ENCODE measurements at places on chromosomes 5 and 9.

- no peak for DNase-seq
Observed at GRCh38 chr5:119022017-119022745, 33.8 kb upstream of the DTWD2 start.

DNA sequence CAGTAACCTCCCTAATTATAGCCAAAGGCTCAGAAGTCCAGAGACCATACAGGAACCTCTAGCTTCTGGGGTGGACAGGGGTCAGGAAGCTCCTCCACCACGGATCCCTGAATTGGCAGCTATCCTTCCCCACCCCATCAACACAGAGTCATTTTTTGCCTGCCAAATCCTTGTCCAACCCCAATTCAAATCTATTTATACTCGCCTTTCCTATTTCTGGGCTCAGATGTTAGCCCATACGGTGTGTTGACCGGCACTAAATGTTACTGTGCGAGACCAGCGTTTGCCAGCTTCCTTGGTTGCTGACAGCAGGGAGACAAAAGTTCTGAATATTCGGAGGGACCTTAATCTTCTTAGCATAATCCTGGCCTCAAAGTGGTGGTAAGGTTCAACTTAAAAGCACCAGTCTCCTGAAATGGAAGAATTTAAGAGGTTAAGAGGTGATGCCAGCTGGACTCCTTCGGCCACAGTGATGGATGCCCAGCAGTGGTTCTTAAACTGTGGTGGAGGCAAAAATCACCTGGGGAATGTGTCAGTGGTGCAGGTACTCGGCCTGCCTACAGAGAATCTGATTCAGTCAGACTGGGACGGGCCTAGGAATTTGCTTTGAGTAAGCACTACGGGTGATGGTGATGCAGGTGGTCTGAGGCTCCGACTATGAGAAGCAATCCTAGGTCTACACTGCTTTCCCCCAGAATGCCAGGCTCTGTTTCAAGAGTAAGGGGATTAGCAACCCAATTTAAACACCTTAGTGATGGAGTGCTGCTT lies 204.8 kb upstream of the MEF2C start:
- DNase-seq: no peak

- DNase-seq: no peak
Observed at GRCh38 chr5:43771611-43772031, 168.6 kb downstream of the NNT start.

GRCh38 chr5:143796125-143796524 lies 15.8 kb upstream of the HMHB1 start:
- DNase-seq: no peak

DNA sequence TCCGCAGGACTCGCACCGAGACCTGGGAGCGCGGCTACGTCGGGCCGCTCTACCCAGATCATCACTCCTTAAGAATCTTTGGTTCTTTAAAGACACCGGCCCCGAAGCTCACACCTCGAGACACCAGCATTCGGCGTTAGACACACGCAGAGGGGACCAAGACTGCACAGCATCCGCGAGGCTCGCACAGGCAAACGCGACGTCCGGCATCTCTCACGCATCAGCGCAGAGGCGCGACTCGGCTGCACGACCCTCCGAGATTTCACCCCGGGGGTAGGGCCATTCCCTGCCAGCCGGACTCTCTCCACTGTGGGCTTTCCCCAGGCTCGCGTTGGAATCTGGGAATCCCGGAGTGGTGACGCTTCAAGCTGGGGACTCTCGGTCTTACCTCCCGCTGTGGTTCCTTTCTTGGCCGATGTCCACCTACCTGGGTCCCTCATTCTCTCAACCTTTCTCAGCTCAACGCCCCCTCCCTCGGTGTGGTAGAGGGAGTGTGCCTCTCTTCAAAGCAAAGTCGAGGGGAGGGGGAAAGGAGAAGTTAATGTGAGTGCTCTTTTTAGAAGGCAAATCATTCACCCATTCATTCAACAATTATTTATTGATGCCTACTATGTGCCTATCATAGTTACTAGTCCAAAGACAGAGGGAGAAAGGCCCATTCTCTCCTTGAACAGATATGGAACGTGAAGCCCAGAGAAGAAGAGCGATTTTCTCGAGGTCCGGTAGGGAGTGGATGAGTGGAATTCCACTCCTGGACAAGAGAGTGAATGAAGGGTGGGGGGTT lies 1.3 kb upstream of the HAND1 start:
- no peak for DNase-seq

DNA sequence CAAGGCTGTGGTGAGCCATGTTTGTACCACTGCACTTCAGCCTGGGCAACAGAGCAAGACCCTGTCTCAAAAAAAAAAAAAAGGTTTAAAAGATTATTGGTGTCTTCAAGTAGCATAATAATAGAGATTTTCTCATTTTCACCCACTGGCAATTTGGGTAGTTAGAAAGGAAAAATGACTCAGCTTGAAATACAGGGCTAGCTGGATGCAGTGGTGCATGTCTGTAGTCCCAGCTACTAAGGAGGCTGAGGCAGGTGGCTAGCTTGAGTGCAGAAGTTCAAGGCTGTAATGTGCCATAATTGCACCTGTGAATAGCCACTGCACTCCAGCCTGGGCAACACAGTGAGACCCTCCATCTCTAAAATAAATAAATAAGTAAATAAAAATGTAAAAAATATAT lies 111.1 kb downstream of the ARRDC3 start:
- DNase-seq: no peak

DNA sequence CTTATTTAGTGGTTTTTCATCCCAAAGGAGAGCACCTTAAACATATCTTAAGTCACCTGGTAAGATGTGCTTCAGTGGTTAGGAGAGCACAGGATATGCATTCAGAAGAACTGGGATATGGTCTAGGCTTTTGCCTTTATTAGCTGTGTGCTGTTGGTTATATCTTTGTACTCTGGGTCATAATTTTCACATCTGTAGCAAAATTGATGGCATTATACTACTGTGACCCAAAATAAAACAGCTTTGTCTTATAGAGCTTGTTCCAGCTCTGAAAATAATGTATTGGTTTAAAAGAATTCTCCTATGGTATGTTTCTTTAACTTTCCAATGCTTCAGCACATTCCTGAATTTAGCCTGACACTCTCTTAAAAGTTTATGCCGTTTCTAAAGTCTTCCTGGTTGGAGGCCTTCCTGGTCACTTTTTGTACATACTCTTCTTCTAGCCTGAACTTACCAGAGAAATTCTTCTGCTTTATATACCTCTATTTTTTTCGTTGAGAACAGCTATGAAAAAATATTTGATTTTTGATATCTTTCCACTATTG lies 337.1 kb upstream of the MPDZ start:
- DNase-seq: no peak

GRCh38 chr5:105735704-105736103 lies 1935.0 kb downstream of the EFNA5 start:
- no peak for DNase-seq

DNA sequence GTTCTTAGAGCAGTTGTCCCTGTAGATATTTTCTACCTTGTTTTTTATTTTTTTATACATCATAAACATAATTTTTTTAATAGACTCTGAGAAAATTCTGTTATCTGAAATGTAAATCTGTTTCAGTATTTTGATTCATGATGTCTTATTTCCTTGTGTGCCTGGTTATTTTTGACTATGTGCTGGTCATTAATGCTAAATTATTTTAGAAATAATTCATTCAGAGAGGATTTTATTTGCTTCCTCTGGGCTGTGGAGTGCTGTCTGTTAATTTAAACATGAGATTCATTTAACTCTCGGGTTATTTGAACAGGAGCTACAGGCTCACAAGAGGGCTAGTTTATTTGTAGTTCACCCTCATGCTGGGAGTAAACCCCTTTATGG lies 124.3 kb upstream of the PITX1 start:
- DNase-seq: no peak

DNA sequence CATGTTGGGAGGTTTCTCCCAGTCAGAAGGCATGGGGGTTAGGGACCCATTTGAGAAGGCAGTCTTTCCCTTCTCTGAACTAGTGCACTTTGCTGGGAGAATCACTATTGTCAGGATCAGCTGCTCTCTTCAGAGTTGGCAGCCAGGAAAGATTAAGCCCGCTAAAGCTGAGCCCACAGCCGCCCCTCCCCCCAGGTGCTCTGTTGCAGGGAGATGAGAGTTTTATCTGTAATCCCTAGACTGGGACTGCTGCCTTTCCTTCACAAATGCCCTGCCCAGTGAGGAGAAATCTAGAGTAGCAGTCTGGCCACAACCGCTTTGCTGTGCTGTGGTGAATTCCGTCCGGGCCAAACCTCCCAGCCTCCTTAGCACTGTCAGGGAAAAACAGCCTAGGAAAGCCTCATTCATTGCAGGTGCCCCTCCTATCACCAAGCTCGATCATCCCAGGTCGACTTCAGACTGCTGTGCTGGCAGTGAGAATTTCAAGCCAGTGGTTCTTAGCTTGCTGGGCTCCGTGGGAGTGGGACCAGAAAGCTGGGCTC lies 69.8 kb downstream of the CNTLN start:
- no peak for DNase-seq

GRCh38 chr5:157818368-157818767 lies 40.6 kb downstream of the CLINT1 start:
- DNase-seq: no peak

DNA sequence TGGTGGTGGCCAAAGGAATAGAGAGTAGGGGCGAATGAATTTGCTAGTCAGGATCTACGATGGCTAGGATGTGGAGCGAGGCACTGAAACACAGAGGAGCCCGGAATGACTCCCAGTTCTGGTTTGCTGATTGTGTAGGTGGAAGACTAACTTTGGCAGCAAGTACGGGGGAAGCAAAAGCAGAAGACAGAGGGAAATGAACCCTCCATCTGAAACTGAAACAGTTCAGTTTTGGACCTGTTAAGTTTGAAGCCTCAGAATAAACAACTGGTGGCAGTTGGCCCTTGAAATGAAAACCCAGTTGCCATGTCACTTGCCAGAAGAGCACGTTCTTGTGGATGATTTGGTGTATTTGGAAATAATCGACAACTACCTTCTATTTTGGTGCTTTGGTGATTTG lies 15.4 kb upstream of the SMIM15 start:
- no peak for DNase-seq

DNA sequence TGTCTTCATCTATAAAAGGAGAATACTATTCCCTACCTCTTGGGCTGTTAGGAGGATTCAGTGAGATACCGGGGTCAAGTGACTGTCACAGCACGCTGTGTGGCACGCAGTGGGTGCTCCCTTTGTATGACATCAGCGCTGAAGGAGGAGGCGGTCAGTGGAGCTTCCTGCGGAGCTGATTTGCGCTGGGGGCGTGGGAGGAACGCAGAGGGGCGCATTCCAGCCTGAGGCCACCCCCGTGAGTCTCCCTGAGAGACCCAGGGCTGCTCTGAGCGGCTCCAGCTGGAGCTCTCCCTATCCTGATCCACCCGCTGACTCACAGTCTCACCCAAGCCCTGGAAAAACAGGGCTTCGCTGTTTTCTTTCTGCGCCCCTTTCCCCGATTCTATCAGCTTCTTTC lies 24.3 kb upstream of the NEURL1B start:
- no peak for DNase-seq
